Activated naive CD4-positive, alpha-beta T cell treated with anti-CD3 and anti-CD28 coated beads, Interleukin-2, amount 10 ng/mL, durations not matched to agents 5 hours and 36 hours (primary cell): ENCODE measurements at places on chromosomes 4 and X. TPM values are rescaled to one million over a fixed set of nuclear protein-coding genes. Genes with fewer than 3 reads are reported as not detected.

Gene SHOX
- total RNA-seq: not detected

Gene AIMP1
- 49.3 TPM for total RNA-seq

Gene TFDP3
- not detected for total RNA-seq

Gene RHOXF2B
- total RNA-seq: not detected

Gene F11
- not detected for total RNA-seq

Gene TRIM75
- total RNA-seq: not detected

Gene SMIM10
- not detected for total RNA-seq

Gene PFKFB1
- total RNA-seq: 0.45 TPM

Gene KIAA1210
- not detected for total RNA-seq

Gene CT47B1
- total RNA-seq: not detected

Gene YY2
- total RNA-seq: 1.8 TPM

Gene P2RY10
- 71.6 TPM for total RNA-seq

Gene SMIM31
- not detected for total RNA-seq

Gene RASGEF1B
- 2.9 TPM for total RNA-seq

Gene ARX
- not detected for total RNA-seq

Gene HSFX1
- 0.58 TPM for total RNA-seq

Gene SLC9B2
- total RNA-seq: 19.2 TPM

Gene UNC5C
- not detected for total RNA-seq

Gene PDE6B
- 19.2 TPM for total RNA-seq

Gene BST1
- 0.51 TPM for total RNA-seq

Gene NOX1
- total RNA-seq: not detected

Gene ETDB
- total RNA-seq: not detected

Gene SATL1
- total RNA-seq: not detected
